ENCODE measurements at places on chromosomes 13 and 19.

GRCh38 chr19:42134535-42135070, 2.4 kb upstream of the POU2F2 start:
- no peak for DNase-seq

GRCh38 chr13:91078093-91078679, 269.3 kb upstream of the MIR17HG start:
- DNase-seq: no peak

GRCh38 chr19:3478409-3479176, 1.7 kb downstream of the SMIM24 start:
- DNase-seq: no peak

- DNase-seq: no peak
Measured at GRCh38 chr13:111111376-111111937, 3.7 kb upstream of the ARHGEF7 start.

DNA sequence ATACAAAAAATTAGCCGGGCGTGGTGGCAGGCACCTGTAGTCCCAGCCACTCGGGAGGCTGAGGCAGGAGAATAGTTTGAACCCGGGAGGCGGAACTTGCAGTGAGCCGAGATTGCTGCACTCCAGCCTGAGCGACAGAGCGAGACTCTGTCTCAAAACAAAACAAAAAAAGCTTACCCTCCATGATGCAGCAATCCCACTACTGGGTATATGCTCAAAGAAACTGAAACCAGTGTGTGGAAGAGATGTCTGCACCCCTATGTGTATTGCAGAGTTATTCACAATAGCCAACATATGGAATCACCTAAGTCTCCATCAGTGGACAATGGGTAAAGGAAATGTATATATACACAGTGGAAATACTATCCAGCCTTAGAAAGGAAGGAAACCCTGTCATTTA, 19.6 kb upstream of the TTYH1 start:
- DNase-seq: no peak

DNA sequence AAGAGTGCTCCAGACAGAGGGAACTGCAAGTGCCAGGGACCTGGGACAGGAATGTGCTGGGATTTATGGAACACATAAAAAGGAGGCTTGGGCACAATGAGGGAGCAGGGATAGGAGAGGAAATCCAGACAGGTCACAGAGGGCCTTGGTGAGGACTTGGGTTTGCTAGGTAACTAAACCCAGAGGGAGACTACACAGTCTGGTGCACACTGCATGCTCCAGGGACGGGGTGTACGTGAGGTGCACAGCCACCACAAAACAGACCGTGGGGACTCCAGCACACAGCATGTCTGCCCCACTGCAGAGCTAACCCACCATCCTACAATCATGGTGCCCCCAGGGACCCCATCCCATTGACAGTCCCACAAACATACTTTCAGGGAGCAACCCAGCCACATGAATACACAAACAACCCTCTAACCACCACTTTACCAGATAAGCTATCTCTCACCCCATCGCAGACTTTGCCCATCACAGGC, 5.5 kb upstream of the ZFP36 start:
- no peak for DNase-seq

- no peak for DNase-seq
Measured at GRCh38 chr13:80458543-80458942, 117.6 kb upstream of the SPRY2 start.

DNA sequence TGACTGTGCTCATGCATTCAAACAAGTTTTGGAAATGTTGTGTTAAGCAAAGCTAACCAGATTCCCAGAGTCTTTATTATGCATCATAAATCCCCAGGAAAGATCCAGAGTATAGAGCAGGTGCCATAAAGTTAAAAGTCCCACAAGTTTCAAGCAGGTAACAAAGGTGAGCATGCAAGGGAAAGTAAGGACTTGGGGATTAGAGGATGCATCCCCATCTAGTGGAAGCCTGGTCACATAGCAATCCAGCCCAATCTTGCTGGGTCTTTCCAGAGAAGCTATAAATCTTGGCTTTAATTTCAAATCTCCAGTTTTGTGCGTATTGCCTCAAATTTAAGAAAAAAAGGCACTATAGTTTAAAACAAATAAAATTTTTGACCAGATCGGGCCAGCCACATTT, 72.7 kb downstream of the ZNF254 start:
- no peak for DNase-seq

DNA sequence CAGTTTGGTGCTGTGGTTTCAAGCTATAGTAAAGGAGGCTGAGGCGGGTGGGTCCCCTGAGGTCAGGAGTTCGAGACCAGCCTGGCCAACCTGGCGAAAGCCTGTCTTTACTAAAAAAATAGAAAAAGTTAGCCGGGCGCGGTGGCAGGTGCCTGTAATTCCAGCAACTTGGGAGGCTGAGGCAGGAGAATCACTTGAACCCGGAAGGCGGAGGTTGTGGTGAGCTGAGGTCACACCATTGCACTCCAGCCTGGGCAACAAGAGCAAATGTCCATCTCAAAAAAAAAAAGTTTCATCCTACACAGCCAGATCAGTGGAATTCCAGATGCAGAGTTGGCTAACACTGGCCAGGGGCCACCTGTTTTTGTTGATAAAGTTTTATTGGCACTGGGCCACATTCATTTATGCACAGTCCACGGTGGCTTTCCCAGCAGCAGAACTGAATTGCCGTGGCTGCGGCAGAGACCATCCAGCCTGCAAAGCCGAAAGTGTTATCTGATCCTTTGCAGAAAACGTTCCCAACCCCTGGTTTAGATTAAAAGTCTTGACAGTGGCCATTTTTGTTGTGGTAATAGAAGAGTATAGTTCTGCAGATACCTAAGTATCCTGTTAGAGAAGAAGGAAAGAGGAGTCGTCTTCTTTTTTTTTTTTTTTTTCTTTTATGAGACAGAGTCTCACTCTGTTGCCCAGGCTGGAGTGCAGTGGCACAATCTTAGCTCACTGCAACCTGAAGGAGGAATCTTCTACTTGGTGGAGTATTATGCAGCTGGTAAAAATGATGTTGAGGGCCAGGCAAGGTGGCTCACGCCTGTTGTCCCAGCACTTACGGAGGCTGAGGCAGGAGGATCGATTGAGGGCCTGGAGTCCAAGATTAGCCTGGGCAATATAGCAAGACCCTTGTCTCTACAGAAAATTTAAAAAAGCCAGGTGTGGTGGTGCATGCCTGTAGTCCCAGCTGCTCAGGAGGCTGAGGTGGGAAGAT, 8.7 kb downstream of the NCLN start:
- no peak for DNase-seq

DNA sequence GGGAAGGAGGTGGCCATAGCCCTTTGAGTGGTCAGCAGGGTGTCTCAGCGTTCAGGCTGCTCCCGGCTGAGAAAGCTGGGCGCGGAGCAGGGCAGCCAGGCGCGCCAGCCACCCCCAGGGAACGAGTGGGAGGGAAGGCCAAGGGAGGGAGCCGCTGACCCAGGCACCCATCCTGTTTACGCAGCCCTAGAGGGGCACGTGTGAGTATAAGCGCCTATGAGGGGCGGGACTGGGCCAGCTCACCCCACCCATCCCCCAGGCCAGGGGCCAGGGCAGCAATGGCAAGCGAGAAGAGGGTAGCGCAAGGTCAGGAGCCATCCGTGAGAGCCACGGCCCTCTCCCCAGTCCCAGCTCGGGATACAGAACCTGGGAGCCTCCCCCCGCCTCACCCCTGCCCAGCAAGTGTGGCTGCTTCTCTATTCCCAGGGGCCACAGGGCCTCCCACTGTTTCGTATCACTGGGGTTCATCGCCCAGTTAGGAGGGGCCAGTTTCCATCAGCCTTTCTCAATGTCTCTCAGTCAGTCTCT, 897 bp upstream of the DMKN start:
- DNase-seq: no peak

DNA sequence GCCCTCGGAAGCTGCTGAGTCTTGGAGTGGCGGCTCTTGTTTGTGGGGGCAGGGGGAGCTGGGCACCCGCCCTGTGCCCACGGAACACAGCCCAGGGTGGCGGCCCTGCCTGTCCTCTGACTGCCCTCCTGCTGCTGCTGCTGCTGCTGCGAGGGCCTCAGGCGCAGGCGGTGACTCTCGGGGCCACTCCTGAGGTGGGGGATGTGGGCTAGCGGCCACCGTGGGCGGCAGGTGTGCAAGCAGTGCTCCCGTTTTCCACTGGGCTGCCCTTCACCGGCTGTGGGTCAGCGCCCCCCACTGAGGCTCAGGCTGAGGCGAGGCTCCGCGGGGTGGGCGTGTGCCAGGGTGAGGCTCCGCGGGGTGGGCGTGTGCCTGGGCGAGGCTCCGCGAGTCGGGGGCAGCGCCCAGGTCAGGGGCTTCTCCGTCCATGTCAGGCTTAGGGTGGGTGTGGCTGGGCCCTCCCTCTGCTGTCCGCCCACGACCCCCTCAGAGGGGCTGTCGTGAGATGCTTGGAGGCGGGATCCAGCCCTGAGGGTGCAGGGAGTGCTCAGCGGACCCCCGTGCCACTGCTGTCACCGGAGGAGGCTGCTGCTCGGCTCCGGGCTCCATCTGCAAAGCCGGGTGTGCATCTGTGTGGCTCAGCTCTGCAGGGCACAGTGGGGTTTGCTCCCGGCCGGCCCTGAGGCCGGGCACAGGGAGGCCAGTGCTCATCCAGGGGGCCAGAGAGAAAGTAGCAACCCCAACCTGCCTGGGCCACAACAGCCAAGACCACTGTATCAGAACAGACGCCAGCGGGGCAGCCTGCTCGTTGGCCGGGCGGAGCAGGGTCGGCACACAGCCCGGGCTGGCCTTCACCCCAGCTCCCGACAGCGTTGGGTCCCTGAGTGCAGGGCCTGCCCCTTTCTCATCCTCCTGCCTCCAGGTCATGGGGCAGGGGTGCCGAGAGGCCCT, 14.5 kb downstream of the CSNK1G2 start:
- no peak for DNase-seq

- DNase-seq: no peak
Measured at GRCh38 chr13:23668562-23668961, 98.3 kb downstream of the TNFRSF19 start.

- no peak for DNase-seq
Measured at GRCh38 chr19:40982594-40983101, 8.4 kb upstream of the CYP2B6 start.

GRCh38 chr13:43374621-43375020, 351.2 kb downstream of the DNAJC15 start:
- DNase-seq: no peak

GRCh38 chr19:48344892-48345291, 18.8 kb downstream of the TMEM143 start:
- DNase-seq: no peak

GRCh38 chr19:33740811-33741396, 55.8 kb upstream of the KCTD15 start:
- no peak for DNase-seq

- no peak for DNase-seq
Measured at GRCh38 chr19:5268801-5269200, 71.8 kb downstream of the PTPRS start.

DNA sequence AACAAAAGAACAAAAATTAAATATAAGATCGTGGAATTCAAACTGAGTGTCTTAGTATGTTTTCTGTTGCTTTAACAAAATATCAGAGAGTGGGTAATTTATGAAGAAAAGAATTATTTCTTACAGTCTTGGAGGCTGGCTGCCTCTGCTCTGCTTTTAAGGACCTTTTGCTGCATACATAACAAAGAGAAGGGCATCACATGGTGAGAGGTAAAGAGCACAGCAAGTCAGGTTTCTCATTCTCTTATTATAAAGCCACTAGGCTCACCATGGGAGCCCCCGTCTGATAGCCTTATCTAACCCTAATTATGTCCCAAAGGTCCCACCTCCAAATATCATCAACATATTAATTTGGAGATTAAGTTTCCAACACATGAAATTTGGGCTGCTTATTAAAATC, 231.3 kb downstream of the SLITRK6 start:
- no peak for DNase-seq

DNA sequence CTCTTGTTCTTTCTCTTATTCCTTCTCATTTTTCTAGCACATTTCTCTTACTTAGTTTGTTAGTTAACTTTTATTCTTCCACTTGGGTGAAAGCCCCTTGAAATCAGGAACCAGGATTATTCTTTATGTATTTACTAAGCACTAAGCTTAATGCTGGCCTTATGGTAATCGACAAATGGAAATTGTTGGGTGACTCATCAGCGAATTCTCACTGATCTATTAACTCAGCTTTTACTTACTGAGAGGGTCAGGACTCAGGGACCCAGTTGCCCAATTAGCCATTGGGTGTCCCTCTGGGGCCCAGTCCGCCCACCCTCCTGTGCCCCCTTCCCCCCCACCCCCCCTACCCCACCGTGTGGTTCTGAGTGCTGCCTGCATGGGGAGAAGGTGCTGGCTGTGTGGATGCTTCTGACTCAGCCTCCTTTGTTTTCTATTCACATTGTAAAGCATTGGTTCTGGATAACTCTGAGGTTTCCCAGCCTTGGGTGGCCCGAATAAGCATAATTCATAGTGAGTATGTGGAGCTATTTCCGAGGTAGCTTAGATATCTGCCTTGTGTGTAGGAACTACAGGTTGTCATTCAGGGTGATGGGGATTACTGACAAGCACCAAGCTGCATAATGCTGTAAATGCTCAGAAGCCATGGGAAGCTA, 240.9 kb downstream of the FGF9 start:
- no peak for DNase-seq

- no peak for DNase-seq
Measured at GRCh38 chr19:35260694-35261304, 8.0 kb upstream of the USF2 start.

DNA sequence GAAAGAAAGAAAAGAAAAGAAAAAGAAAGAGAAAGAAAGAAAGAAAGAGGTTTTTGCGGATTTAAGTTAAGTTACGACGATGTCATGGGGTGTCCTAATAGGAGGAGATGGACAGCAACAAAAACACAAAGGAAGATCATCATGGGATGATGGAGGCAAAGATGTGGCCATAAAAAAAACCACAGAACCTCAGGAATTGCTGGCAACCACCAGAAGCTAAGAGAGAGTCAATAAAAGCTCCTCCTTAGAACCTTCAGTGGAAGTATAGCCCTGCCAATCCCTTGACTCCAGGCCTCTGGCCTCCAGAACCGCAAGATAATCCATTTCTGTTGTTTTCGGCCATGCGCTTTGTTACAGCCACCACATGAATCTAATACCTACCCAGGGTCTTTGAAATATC, 11.5 kb downstream of the PLEKHA4 start:
- DNase-seq: no peak

DNA sequence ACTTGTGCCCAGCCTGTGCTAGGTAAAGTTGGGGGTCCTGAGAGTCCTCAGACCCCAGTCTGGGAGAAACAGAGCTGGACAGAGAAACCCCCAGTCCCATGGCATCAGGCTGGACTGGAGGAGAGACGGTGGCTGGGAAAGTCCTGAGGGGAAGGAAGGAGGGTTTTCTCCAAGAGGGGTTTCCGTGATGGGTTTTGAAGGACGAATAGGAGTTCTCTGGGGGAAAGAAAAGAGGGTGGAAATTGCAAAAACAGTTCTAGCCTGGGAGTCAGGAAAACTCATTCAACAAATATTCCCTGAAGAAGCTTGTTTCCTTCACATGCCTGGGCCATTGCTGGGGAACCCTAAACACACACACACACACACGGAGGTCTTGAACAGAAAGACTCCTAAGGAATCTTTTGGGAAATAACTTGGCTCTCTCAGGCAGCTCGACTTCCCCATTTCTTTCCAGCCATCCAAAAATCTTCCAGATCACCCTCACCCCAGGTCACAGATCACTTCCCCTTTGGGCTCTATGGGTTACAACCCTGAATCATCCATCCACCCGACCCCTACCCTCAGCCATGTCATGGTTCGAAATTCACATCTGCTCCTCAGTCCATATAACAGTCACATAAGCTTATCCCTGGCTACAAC, 47.5 kb downstream of the COLGALT1 start:
- DNase-seq: no peak

- DNase-seq: no peak
Measured at GRCh38 chr13:45034342-45034741, 45.0 kb downstream of the GPALPP1 start.

- DNase-seq: no peak
Measured at GRCh38 chr19:46478356-46478986, 7.1 kb upstream of the PNMA8A start.

GRCh38 chr19:55270172-55270942, 9.6 kb downstream of the HSPBP1 start:
- DNase-seq: no peak

All from activated T-cell treated with anti-CD3 and anti-CD28 coated beads for 48 hours (primary cell).